AG09319 (cell line): ENCODE measurements at places on chromosomes 7 and 10.

- no peak for DNase-seq
Observed at GRCh38 chr10:113006656-113007342, 56.8 kb downstream of the TCF7L2 start.

GRCh38 chr7:115037128-115037802 lies 115.4 kb downstream of the MDFIC start:
- no peak for DNase-seq

- DNase-seq = no peak
Observed at GRCh38 chr10:49620841-49621378, 7.1 kb downstream of the CHAT start.

GRCh38 chr7:90988516-90988915 lies 275.7 kb upstream of the FZD1 start:
- DNase-seq = no peak
